ENCODE measurements at places on chromosomes 2 and 18.

DNA sequence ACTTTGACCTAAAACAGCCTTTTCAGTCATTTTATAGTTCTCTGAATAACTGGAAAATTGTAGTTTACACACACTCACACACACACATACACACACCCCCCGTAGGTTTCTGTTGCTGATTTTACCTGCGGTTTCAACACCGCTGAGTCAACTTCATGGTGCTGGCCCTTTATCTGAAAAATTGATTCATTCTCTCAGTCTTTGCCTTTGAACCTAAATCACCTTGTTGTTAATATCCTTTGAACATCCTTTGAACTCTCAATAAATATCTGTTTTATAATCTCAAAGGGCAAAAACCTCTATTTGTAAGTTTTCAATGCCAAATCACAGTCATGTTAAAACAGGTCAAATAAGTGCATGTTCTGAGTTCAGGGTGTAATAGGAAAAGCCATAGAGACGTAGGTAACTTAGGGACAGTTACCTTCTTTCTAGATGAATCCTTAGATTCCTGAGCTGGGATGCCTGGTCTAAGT lies 109.0 kb upstream of the BZW1 start:
- no peak for DNase-seq

- DNase-seq = no peak
These were observed 44.5 kb downstream of the COL3A1 start for GRCh38 chr2:189018631-189019030.

DNA sequence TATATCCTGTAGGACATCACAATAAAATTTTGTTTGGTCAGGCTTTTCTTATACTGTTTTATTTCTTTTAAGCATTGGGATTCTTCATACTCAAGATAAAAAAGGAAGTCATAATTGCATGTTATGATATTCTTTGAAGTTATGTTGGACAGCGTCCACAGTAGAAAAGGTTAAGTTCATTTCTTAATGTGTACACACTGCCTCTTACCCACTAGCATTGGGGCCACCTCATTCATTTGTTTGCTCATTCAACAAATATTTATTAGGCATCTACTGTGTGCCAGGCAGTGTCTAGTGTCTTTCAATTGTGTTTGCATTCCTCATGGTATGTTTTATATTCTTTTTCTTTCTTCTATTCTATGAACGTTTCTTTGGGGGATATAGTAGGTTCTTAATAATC lies 70.2 kb downstream of the PTPRM start:
- DNase-seq = no peak

GRCh38 chr2:53768242-53768542 lies 588 bp downstream of the CHAC2 start:
- DNase-seq = no peak

- no peak for DNase-seq
These were observed 35.7 kb downstream of the ODC1 start for GRCh38 chr2:10412380-10412779.

DNA sequence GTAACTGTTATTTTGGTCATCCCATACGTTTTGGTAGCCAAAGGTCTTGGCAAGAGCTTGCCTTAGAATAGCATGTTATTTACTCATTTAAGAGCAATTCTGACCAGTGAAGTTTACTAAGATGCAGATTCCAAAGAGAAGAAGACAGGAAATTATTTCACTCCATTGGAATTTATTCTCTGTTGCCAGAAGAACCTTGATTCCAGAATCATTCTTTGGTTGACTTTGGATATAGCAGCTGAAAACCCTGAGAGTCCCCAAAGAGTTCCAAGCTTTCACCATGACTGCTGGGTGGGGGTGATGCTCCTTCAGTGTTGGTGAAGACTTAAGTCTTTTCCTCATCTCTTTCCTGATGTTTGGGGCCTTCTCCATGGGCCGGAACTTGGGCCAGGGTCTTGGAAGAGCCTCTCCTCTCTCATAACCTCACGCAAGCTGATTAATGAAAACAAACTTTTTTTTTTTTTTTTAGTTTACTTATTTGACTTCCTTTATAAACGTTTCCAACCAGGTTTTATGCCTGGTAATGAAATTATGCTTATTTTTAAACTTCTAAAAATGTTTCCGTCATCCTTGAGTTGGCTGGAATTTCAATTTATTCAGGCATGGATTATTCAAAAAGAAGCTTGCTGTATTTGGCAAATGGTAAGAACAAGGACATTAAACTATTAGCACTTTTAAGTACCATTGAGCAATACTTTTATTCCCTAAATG lies 192.0 kb downstream of the MTX2 start:
- DNase-seq = no peak

- DNase-seq = no peak
These were observed 9.0 kb downstream of the ERFE start for GRCh38 chr2:238167761-238168160.

- DNase-seq = no peak
These were observed 522.3 kb downstream of the SOX11 start for GRCh38 chr2:6214471-6214870.

DNA sequence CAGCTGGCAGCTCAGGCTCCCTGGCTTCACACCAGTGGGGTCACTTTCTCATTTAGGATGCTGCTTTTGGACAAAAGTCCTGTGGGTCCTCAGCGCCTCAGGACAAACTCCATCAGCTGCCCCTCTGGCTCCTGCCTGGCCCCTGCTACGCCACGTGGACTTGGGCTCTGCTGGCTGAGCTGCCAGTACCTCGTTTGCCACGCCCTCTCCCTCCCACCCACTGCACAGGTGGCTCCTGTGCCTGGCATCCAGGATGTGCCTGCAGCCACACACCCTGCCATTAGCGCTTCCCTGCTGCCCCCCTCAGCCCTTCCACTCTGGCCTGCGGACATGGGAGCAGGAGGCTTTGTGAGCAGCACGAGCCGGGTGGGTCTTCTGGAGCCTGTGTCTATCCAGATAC lies 118.9 kb downstream of the ZNF236 start:
- no peak for DNase-seq

GRCh38 chr2:157173740-157174184 lies 83.7 kb upstream of the GALNT5 start:
- DNase-seq = no peak

DNA sequence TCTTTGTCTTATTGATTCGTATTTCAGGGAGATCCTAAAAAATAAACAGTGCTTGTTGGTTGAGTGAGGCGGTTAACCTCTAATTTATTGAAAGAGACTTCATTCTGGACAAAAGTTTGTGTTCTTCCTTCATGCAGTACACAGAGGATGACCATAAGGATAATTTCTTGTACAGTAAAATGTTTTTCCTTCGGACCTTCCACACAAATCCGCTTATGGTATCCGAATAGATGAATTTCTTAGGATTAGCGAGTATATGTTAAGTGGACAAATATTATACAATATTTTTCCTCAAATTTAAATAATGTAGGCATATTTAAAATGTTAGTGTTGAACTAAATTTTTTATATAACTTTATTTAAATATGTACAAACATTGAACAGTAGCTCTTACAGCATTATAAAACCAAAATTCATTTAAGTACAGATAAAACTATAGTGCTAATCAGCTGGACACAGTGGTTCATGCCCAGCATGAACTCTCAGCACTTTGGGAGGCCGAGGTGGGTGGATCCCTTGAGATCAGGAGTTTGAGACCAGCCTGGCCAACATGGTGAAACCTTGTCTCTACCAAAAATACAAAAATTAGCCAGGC lies 84.4 kb downstream of the LPIN1 start:
- no peak for DNase-seq
